ENCODE measurements at places on chromosomes 12 and 14.

- no peak for DNase-seq
Observed at GRCh38 chr12:4567073-4567881, 5.3 kb downstream of the DYRK4 start.

DNA sequence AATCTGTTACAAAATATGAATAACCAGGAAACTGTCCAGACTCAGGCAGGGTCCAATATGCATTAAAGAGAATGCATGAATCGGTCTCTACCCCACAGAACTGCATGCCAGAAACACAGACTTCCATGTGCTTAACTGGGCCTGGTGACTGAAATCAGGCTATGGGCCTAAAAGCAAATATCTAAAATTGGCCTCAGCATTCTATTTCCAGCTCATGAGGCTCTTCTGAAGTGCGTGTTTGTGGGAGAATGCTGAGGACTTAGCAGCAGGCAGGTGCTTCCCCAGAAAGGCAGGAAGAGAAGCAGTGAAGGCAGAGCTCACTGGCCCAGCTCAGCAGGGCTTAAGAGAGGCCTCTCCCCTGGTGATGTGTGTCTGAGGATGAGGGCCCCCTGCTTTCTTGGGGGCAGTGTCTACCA, 48.5 kb downstream of the ADGRD1 start:
- DNase-seq = no peak

DNA sequence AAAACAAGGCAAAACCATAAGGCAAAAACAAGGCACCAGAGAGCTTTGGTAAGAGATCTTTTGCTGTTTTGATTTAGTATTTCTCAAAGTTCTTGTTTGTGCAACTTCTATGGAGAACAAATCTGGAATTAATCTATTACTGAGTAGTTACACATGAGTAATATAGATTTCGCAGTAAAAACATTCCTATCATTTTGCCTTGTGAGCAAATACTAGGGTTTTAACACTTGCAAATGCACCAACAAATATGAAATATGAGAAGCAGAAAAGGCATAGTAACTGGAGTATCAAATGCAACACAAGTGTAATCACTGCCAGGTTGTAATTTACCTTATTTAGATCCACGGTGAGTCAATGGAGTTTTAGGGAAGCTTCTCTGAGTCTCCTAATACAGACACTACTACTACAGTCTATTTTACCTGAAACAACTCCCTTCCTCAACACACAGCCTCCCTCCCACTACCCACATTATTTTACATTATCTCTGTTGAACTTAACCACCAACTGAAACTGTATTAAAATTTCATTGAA, 324.1 kb downstream of the FLRT2 start:
- no peak for DNase-seq

DNA sequence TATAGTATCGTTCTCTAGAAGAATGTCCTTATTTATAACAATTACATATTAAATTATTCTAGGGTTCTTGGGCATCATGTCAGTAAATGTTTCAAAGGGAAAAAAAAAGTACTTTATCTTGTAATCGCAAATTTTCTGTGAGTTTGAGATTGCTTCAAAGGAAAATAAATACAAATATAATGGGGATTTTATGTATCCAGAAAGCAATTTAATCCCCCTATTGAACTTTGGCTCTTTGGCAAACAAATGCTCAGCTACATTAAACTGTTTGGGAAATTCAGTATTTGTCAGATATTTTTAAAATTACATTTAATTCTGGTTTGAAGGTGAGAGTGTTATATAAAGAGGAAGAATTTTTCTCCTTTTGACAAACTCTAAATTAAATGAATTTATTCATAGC, 8.0 kb downstream of the ACSS3 start:
- no peak for DNase-seq

DNA sequence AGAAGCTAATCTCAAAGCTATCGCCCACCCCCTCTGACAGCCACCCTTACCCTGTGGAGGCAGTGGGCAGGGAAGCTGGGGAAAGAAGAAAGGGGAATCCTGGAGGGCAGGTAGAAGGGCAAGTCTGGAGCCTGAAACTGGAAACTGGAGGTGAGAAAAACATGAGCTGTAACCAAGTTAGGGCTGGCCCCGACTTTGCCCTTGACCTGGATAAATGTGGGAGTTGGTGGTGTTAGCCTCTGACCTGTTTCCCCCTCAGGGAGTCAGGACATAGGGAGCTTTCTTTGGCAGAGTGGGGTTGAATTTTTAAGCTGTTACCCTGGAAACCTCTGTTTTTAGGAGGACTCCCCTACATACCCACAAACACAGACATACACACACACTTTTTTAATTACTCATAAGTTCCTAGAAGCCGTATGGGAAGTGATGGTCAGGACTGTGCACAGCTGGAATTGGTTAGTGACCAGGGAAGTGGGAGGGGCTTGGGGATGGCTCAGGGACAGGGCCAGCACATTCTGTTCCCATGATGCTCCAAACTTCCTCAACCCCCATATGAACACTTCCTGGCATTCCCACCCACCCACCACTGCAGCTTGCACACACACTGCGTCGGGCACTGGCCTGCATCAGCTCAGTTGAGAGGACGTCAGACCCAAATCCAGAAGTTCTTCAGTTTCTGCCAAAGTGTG, 5.0 kb upstream of the MMP19 start:
- DNase-seq = peak; percentile 22

GRCh38 chr14:71716041-71716772, 216.0 kb upstream of the RGS6 start:
- no peak for DNase-seq

- DNase-seq = no peak
Observed at GRCh38 chr14:28012629-28013415, 753.8 kb upstream of the FOXG1 start.

GRCh38 chr12:11827091-11828061, 177.9 kb downstream of the ETV6 start:
- DNase-seq = no peak

GRCh38 chr12:44816446-44817017, 59.6 kb downstream of the NELL2 start:
- no peak for DNase-seq

- DNase-seq = no peak
Observed at GRCh38 chr14:22915886-22916521, 2.9 kb downstream of the RBM23 start.

DNA sequence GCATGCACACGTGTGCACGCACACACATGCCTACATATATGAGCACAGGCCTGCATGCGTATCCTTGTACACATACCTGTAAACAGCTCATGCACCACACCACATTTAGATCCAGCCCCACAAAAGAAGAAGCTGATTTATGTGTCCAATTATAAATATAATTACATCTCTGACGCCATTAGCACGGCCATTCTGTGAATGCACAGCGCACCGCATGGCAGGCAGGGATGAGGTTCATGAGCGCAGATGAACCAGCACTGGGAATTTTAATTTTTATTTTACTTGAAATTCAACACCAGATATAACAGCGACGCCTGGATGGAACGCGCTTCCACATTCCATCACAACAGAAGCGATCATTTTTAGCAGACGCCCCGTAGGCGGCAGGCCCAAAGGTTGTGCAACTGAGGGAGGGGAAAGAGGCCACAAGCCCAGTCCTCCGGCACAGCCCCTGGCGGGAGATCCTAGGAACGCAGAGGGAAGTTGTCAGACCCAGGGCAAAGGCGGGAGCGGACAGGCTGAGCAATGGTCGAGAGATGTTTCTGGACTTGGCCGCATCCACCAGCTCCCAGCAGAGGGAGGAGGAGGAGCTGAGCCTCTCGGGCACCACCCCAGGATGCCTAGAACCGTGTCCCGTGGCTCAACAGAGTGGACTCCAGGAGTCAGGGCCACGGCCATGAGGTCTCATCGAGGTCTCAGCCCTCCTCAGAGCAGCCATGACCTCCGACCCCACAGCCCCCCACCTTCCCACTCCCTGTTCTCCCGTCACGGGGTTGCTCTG, 37.9 kb upstream of the GALNT9 start:
- DNase-seq = no peak

DNA sequence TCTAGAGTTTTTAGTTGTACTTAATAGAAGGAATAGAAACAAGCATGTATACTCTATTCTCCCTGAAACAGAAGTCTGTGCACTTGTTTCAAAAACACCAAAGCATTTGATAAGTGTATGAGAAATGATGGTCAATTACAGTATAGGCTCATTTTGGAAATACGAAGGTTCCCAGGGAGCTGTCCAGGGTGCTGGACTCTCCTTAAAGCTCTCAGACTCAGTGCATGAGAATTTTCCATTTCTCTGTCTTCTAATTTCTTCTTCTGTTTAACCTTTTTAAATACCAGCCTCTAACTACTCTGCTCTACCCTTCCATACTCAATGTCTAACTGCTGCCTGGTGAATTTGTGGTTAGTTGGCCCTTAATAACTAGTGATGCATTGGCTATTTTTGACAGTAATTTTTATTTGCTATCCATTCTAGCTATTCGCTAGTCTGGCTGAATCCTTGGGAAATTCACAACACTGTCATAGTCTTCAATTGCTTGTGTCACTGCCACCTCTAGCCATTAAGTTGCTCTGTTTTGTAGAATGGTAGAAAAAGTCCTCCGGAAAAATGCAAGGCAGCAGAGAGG, 229.2 kb downstream of the NRXN3 start:
- peak; percentile 4 for DNase-seq

- no peak for DNase-seq
Observed at GRCh38 chr12:38838056-38838850, 67.1 kb downstream of the CPNE8 start.

- DNase-seq = no peak
Observed at GRCh38 chr14:69356903-69357543, 41.1 kb downstream of the ERH start.

- peak; percentile 13 for DNase-seq
Observed at GRCh38 chr12:113086249-113087164, 30.0 kb downstream of the DTX1 start.
